Activated CD4-positive, alpha-beta T cell treated with anti-CD3 and anti-CD28 coated beads, Interleukin-2, amount 50 U/mL, for 48 hours (primary cell): ENCODE measurements at places on chromosomes 3 and 15.

DNA sequence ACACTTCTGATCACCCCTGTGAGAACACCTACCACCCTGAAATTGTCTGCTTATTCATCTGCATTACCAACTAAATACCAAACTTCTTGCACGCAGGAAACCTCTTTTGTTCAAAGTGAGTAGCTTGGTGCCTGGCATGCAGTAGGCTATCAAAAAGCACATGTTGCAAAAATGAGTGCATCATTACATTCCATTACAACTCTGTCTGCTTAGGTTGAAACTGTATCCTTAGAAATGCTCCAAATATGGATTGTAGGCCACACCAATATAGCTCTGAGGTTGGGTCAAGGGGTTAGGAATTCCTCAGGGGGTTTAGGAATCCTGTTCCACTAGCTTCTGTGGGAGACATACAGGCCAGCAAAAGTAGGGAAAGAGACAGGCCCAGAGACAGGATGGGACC lies 107.2 kb downstream of the THRB start:
- DNase-seq: no peak

DNA sequence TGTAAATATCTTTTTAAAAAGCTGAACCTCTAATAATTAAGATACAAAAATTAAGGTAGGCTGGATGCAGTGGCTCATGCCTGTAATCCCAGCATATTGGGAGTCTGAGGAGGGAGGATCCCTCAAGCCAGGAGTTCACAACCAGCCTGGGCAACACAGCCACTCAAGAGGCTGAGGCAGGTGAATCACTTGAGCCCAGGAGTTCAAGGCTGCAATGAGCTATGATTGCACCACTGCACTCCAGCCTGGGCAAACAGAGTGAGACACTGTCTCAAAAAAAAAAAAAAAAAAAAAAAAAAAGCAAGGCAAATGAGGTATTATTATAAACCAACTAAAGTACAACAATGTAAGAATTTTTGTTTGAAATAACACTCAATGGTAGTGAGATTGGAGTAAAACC lies 47.6 kb downstream of the EFHB start:
- no peak for DNase-seq

DNA sequence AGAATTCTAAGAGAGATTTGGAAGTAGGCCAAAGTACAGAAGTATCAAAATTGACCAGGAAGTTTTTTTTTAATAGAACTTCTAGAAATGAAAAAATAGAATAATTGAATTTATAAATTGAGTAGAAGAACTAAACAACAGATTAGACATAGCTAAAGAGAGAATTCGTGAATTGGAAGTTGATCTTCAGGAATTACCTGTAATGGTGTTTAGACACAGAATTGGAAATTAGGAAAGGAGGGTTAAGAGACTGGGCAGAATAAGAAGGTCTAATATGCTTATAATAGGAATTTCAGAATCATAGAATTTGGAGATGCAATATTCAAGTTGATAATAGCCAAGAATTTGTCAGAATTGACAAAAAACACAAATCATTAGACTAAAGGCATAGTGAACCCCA lies 16.2 kb downstream of the ACVR2B start:
- no peak for DNase-seq

- no peak for DNase-seq
Observed at GRCh38 chr3:56005196-56005805, 463.0 kb downstream of the ERC2 start.

- DNase-seq: no peak
Observed at GRCh38 chr3:46575577-46576222, 9.6 kb upstream of the LRRC2 start.

DNA sequence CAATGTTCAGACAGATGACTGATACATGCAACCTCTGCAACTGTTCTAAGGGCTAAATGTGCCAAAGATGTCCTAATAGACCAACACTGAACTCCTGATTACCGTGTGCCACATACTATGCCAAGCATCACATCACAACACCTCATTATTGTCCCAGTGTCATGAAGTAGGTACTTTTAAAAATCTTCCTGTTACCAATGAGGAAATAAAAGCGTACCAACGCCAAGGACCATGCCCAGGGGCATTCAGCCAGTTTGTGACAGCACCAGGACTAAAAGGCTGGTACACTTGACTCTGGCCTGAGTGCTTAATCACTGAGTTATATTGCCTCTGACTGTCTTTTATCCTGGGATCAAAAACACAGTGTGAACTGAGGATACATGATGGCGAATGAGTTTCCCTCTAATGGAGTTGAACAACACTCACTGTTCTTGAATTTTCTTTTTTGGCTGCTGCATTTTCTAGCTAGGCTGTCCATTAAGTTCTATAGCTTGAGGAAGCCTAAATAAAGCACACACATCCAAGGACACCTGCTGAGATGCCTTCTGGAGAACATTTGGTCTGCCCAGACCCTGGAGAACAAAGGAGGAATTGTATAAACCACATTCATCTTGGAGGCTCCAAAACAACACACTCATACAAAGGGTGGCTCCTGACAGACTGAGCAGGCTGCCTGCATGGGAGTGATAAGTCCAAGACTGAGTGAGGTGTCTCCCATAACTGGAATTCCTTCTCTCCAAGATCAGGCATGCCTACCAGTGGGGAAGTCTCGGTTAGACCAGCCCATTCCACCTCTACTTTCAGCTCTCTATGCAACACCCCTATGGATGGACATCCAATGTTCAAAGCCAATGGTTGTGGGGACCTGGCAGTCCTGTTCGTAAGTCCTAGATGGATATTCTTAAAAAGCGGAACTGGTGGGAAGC lies 126.7 kb upstream of the PRICKLE2 start:
- no peak for DNase-seq

DNA sequence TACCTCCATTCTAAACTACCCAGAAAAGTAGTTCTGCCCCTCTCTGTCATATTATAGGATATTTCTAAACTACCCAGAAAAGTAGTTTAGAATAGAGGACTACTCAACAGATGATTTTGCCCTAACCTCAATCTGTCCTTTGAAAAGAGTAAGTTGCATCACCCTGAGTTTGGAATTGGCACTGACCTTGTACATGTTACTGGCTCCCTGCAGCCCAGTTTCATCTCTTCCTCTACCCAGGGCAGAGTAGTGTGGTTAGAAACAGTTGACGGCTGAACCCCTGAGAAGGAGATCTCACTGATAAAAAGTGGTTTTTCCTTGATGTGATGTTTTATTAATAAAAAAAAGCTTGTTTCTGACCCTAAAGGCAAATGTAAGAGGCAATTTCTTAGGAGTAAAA lies 340.5 kb upstream of the NECTIN3 start:
- no peak for DNase-seq

GRCh38 chr3:27730774-27731659 lies 8.9 kb upstream of the EOMES start:
- no peak for DNase-seq

DNA sequence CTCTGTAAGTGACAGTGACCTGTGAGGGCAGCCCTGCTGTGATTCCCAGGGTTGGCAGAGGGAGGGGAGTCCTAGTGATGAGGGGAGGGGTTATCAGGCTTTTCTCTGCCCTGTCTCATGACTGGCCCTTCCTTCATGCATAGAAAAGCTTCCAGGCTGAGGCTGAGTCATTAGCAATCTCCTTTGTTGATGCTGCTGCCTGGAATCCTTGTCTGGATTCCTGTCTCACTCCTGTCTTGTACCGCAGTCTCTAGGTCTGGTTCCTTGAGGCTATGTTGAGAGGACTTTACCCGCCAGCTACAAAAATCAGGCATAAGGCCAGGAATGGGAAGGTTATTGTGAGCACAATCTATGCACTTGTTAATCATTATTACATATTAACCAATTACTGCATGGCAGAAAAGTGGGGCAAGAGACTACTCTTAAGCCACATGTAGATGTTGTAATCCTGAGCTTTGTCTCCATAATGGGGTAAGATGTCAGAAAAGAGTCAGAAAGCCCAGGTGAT lies 7.2 kb downstream of the KLHL6 start:
- DNase-seq: no peak

DNA sequence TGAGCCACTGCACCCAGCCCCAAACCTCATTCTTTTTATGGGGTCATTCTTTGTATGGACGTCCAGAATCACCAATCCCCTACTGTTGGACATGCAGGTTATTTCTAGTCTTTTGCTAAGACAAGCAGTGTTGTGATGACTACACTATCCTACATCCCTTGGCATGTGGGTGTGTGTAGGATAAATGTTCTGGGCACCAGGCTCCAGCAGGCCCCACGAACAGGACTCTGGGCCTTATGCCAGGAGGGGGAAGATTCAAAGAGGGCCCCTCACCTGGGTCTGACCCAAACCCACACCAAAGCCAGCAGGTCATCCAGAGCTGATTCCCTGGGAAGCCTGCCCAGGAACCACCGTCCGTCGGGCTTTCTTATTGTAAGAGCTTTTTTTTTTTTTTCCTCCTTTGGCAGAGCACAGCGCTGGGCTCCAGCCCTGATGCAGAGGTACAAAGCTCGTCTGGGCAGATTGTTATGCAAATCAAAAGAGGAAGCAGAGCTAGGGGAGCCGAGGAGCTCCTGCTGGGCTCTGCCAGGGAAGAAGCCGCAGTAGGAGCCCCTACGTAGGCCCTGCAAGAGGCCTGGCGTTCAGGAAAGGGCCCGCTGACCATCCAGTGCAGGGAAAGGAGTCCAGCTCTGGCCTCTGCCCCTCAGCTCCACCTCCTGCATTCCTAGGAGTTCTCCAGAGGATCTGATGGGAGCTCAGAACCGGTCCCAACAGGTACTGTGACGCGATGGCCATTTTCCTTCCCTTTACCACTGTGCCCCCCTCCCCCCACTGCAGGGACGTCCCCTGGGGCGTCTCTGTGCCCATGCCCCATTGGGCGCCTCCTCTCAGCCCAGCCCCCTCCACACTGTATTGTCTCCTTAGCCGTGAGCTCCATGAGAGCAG lies 29.0 kb upstream of the FURIN start:
- peak; percentile 59 for DNase-seq

GRCh38 chr15:57485869-57486268 lies 105.8 kb upstream of the MYZAP start:
- DNase-seq: no peak

DNA sequence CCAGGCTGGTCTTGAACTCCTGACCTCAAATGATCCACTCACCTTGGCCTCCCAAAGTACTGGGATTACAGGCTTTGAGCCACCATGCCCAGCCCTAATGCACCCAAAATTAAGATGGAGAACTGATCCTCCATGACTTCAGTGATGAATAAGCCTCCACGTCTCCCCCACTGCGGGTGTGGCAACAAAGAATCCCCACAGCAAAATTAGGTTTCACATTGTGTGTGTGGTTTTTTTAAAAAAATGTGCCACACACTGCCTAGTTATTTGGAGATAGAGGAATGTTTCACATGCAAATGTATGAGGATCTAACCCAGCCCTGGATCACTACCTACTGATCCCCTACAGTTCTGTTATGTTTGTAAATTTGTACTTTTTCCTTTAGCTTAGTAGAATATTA lies 17.3 kb downstream of the HDAC11 start:
- DNase-seq: peak; percentile 14

GRCh38 chr15:101161656-101162055 lies 90.2 kb downstream of the CHSY1 start:
- DNase-seq: peak; percentile 65

DNA sequence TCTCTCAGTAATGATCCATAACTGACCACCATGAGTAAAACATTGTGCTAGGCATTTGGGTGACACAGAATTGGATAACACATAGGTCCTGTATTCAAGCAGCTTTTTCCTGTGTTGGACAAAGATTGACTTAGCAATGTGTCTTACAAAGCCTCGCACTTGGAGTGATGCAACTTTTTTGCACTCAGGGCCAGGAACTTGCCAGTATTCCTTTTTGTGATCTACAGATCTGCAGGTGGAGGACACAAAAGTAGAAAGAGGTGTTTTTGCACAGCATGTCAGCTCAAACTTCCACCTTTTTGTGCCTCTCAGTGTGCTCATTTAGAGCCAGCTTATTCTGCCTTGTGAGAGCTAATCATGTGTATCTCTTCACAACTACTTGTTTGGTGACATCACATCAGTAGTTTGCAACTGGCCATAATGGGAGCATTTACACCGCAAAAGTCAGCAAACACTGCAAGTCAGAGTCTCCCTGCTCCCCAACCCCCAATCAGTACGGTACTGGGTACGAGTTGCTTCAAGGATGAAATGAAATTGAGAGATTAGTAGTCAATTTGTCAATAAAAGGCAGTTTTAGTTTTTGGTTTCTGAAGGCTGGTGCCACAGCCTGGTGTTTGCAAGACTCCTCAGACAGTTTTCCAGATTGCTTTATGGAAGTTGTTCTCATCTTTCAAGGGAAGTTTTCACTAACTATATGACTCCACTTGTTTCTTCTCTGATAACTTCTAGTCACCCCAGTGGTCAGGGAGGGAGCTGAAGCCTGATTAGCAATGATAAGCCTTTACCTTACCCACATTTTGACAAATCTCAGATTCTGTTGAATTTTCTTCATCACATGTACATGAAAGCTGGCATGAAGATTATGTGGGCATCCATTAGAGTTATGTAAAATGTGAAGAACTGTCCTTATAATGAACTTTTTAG lies 149.1 kb downstream of the PDCD6IP start:
- no peak for DNase-seq

DNA sequence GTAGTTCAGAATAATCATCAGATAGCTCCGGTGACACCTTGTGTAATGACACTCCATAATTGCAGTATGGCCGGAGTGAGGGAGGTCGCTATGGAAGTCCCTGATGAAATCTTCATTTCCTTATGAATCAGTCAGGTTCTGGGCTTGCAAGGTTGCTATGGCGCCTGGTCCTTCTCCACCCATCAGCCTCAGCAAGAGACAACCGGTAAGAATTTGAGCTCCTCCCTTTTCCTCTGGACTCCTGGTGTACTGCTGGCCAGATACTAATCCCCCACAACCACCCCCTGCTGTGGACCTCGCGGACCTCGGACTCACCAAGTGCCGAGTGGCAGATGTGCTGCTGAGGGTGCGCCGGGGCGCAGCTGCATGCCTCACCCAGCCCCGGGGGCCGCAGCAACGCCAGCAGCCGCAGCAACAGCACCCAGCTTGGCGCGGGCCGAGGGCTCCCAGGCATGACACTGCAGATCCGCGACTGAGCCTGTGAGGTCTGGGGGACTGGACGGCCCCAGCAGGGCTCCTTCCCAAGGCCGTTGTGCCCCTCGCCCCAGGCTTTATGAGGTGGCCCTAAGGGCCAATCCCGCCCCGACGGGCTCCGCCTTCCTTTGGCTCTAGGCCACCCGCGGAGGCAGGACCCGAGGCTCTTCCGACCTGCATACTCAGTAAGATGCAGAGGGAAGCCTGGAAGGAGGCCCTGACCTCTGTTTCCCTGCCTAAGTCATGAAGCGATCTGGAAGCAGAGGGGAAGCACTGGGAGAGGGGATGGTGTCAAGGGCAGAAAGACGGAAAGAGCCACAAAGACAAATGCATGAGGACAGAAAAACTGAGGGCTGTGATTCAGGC lies at the start of gene TIMP4:
Gene TIMP4, minus strand, starts transcription at position 526 of the 840 bp plus-strand sequence. Its CDS starts 72 bp downstream, at position 454.
- no peak for DNase-seq

DNA sequence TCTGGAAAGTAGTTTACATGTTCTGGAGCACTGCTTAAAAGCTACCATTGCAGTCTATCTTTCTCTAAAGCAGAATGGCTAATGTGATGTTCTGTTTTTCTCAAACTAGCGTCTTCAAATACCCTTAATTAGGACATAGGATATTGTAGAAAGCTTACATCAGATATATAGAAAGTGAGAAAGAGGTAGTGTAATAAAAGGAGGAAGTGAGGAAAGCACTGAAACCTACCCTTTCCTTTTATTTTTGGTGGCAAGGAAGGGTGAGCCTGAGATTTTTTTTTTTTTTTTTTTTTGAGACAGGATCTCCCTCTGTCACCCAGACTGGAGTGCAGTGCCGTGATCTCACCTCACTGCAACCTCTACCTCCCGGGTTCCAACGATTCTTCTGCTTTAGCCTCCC lies 9.4 kb downstream of the SENP2 start:
- no peak for DNase-seq

GRCh38 chr15:58095415-58095814 lies 29.9 kb upstream of the ALDH1A2 start:
- no peak for DNase-seq

GRCh38 chr3:124770336-124771082 lies 40.3 kb downstream of the UMPS start:
- DNase-seq: no peak
